ENCODE measurements at places on chromosomes 2 and 18.
A peak's percentile ranks its signal among the peaks of the same experiment; 100 is the strongest.

- DNase-seq, result no peak
Measured at GRCh38 chr2:133570542-133570941, 2.3 kb upstream of the NCKAP5 start.

DNA sequence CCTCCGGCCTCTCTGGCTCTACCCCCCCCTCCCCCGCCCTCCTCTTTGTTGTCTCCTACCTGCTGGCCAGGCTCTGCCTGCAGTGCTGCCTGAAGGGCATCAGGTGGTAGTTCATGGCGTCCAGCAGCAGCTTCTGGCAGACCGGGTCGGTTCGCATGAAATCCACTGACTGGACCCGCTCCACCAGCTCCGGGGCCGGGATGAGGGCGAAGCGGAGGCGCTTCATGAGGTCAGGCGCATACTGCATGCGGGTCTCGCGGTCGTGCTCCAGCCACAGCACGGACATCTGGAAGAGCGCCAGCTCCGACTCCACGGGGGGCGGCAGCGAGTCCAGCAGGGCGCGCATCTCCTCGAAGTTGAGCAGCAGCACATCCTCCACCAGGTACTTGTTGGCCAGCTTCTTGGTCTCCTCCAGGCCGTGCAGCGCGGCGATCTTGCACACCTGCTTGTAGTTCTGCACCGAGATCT lies 3.2 kb downstream of the KLHL14 start:
- peak; percentile 60 for DNase-seq

DNA sequence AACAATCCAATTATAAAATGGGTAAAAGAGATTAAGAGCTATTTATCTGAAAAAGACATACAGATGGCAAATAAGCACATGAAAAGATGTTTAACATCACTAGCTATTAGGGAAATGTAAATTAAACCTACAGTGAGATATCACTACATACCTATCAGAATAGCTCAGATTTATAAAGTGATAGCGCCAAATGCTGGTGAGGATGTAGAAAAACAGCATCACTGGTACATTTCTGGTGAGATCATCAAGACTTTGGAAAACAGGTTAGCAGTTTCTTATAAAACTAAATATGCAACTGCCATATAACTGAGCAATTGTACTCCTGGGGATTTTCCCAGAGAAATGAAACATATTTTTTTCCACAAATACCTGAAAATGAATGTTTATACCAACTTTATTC lies 100.4 kb downstream of the ACOXL start:
- DNase-seq, result no peak

DNA sequence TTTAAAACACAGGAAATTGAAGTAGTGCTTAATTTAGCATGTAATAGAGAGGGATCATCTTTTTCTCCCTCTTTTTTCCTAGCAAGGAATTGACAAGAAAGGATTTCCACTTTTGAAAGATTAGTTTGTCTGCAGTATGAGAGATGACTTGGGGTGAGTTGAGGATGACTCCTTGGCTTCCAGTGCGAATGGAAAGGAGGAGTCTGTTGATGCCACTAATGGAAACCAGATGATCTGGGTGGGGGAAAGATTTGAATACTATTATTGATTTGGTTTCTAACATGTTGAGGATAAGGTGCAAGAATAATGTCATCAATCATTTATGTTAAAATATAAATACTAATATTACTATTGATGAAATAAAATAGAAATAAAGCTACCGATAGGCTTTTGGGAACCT lies 205.4 kb downstream of the PPP1R1C start:
- DNase-seq, result no peak

- DNase-seq, result peak; percentile 55
Measured at GRCh38 chr18:50193796-50194630, 934 bp downstream of the MYO5B start.

GRCh38 chr2:54639609-54640008 lies 83.9 kb upstream of the EML6 start:
- DNase-seq, result no peak

- no peak for DNase-seq
Measured at GRCh38 chr2:16248571-16249105, 308.3 kb downstream of the MYCN start.

GRCh38 chr2:112481528-112482233 lies at the start of gene TTL:
TSS of gene TTL (plus strand) at chr2:112482156. CDS start at chr2:112482345, 189 bp downstream.
- DNase-seq, result peak; percentile 85

- no peak for DNase-seq
Measured at GRCh38 chr2:9100080-9100876, 96.8 kb upstream of the MBOAT2 start.

GRCh38 chr18:27057519-27058234 lies 127.4 kb downstream of the CHST9 start:
- no peak for DNase-seq

- no peak for DNase-seq
Measured at GRCh38 chr2:18514526-18515461, 45.7 kb downstream of the RDH14 start.

DNA sequence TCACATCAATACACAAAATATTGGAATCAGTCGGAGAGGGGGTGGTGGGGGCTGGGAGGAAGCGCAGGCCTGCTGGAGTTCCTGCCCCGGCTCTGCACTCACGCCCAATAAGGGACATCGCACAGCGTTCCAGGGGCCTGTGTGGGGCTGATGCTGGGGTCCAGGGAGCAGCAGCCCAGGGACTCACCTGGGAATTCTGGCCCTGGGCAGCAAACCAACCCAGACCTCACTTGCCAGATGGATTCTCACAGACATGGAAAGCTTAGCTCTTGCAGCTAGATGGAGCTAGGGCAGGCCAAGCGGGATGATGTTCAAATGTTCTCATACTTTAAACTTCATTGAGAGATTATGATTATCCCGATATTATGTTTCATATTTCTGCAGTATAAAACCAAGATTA lies 266.6 kb upstream of the TANK start:
- no peak for DNase-seq

DNA sequence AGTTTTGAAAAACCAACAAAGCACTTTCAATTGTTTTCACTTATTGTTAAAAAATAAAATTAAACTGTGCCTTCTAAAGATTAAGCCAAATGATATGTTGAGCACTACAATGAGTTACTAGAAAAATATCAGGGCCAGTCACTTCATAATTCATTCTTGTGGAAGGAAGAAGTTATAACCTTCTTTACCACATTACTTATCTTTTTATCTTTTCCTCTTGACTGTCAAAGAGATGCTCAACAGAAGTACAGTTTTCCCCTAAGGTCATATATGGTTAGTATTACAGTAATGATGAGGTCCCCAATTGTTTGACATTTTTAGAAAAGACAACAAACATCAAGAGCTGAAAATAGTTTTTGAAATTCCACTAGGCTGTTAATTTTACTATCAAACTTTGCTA lies 9.4 kb downstream of the PELI1 start:
- no peak for DNase-seq
